Skin of body (tissue), 3 donors: ENCODE measurements at places on chromosomes 13 and 19. TPM values are rescaled to one million over a fixed set of nuclear protein-coding genes. Genes with fewer than 3 reads are reported as not detected.

- no peak for DNase-seq
Measured at GRCh38 chr13:39820606-39821005, 165.1 kb downstream of the COG6 start.

DNA sequence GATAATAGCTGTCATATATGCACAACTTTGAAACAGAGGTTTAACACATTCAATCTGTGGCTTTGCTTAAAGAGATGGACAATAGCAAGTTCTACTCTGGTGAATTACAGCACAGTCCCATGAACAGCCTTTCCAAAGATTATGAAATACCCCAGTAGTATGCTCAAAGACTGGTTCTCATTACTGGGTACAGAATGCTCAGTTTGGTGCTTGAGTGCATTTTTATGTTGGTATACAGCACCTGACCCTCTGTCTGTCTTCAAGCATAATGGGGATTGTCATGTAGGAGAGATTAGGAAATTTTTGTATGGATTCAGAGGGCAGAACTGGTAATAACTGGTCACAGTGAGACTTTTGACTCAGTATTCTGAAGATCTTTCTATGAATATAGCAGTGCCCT is 7.6 kb downstream of the LMO7 start:
- no peak for DNase-seq

DNA sequence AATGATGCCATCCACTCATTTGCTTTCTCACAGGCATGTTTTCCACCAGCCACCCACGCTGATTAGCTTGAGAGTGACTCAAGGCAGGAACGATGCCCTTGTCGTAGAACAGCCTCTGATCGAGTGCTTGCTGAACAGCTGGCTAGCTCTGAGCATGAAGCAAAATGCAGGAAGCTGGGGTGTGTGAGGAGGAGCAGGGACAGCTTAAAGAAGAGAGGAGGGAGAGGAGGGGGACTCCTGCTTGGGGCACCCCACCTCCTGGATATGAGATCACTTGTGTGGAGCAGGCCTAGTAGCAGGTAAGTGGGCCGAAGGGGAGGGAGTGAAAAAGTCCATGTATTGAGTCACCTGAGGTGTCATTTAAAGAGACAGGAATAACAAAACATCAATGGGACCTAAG is 48.8 kb downstream of the IRS2 start:
- no peak for DNase-seq

- DNase-seq = no peak
Measured at GRCh38 chr13:32472194-32472621, 44.3 kb upstream of the N4BP2L1 start.

DNA sequence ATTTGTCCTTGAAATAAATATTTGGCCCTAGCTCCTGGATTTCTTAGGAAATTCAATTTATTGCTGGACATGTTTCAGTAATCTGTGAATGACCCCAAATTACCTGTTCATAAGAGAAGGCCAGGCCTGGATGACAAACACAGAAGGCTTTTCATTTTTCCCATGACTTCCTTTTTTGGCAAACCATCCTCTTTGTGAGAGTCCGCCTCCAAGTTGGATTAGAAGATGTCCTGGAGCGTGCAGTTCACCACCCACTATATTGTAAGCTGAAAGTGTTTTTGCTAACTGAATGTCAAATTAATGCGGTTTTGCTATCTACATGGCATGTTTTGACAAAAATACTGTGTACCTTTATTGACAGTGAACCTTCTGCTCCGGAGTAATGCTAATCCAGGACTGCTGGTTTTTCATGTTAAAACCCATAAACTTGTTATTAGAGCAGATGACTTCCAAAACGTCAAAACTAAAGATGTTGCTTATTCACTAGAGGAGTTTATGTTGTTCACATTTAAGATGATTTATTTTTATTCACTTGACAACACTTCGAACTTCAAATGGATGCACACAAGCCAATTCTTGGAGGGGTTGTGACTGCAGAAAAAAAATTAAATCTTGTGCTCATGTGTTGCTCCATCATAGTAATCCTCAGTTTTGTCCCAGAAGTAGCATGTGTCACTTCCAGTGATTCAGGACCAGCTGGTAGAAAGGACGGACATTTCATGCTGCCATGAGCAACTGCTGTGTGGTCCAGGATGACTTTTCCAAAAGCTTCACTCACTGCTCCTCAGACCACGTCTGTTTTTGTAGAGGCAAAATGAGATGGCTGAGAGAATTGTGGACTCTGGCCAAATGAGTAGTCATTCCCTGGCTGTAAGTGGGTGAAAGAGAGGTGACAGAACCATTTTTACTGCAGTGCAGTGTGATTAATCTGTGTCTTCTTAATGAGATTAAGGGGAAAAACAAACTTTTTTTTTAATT is 71.0 kb downstream of the ITGBL1 start:
- no peak for DNase-seq

GRCh38 chr13:21342699-21343442 is 116.2 kb downstream of the ZDHHC20 start:
- DNase-seq = no peak

GRCh38 chr13:68099631-68100030 is 869.5 kb upstream of the PCDH9 start:
- DNase-seq = no peak

DNA sequence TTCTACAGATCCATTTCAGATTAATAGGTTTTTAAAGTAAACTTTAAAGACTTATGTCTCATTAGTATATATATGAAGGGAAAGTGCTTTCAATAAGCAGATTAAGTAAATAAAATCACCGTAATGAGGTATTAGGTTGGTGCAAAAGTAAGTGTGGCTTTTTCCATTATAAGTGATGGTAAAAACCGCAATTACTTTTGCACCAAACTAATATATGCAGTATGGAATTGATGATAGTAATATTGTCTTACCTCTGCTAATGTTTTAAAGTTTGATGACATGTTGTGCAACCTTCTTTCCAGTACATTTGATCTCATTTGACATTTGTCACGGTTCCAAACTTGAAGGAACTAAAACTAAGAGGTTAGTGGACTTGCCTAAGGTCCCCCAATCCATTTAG is 1819.3 kb downstream of the PCDH9 start:
- DNase-seq = no peak

- DNase-seq = no peak
Measured at GRCh38 chr19:5567970-5568407, 236 bp upstream of the TINCR start.

GRCh38 chr19:347946-348861 is 3.6 kb upstream of the MIER2 start:
- DNase-seq = no peak

GRCh38 chr13:108897955-108898354 is 268.5 kb downstream of the MYO16 start:
- no peak for DNase-seq

- peak; percentile 20 for DNase-seq
Measured at GRCh38 chr19:32330213-32330857, 15.1 kb upstream of the ZNF507 start.

DNA sequence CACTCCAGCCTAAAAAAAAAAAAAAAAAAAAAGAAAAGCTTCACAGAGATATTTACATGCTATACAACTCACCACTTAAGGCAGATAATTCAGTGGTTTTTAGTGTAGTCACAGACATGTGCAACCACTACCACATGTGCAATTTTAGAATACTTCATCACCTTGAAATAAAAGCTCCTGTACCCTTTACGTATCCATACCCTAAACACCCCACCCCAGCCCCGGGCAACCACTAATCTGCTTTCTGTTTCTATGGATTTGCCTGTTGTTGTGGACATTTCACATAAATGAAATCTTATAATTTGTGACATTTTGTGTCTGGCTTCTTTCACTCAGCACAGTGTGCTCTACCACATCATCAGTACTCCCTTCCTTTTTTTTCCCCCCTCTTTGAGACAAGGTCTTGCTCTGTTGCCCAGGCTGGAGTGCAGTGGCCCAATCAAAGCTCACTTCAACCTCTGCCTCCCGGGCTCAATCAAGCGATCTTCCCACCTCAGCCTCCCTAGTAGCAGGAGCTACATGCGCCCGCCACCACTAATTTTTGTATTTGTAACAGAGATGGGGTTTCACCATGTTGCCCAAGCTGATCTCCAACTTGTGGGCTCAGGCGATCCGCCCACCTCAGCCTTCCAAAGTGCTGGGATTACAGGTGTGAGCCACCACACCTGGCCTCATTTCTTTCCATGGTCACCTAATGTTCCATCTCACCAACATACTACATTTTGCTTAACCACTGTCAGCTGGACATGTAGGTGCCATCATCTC is 4.0 kb downstream of the DDX39A start:
- DNase-seq = no peak

Gene IZUMO1
- total RNA-seq = 0.10 TPM

Gene VRK3
- 15.2 TPM for total RNA-seq

Gene CDX2
- not detected for total RNA-seq

Gene ACP7
- total RNA-seq = 5.2 TPM

Gene SIAH3
- total RNA-seq = 0.20 TPM

Gene ZNF845
- 8.2 TPM for total RNA-seq

Gene C19orf18
- total RNA-seq = 0.89 TPM
